ENCODE measurements at places on chromosomes 2 and 18.

GRCh38 chr2:118974103-118974993, 32.4 kb downstream of the MARCO start:
- no peak for DNase-seq

DNA sequence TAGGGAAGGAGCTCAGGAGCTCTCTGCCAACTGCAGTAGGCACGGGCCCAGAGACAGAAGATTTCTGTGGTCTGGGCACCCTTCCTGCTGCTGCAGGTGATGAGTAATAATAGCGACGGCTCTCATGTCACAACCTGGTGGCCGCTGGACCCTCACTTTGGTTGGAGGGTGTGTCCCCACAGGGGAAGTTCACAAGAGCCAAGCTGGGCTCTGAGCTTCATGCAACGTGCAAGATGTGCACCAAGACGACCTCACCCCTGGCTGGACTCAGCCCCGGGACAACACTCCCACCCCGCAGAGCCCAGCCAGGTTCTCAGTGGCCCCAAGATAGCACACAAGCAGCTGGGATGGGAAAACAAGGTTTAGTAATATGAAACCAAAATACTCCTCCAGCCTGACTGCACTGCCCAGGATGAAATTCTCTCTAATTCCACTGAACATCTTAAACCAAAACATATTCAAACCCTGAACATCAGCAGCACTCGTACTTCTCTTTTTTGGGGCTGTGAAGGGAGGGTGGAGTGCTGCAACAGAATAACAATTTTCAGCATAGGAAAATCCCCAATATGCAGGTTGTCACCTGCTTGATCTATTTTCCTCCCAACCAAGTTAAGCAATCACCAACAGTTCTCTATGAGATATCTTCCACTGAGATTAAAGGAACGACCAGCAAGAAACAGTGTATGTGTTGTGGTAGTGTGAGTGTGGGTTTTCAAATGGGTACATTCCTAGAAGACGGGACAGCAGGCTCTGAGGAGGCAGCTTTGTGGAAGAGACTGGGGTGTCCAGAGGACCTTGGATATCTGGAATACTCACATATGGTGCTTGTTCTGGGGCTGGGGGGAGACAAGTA, 26.5 kb downstream of the BCL2 start:
- DNase-seq: no peak

GRCh38 chr18:63975628-63976027, 5.7 kb downstream of the SERPINB8 start:
- no peak for DNase-seq

DNA sequence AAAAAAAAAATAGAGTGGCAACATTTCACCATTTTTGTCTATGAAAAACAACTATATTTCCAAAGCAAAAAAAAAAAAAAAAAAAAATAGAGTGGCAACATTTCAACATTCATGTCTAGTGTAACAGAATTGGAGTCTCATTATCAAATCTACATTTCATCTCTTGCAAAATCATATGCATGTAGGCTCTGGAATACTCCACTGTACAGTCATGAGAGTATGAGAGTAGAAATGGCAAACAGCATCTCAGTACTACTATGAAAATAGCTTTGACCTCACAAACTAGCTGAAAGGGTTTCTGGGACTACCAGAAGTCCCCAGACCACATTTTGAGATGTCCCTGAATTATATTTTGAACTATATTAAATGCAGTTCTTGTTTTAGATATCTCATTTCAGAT, 82.8 kb downstream of the SMAD2 start:
- DNase-seq: no peak

GRCh38 chr2:196128749-196129148, 42.6 kb downstream of the STK17B start:
- DNase-seq: no peak

DNA sequence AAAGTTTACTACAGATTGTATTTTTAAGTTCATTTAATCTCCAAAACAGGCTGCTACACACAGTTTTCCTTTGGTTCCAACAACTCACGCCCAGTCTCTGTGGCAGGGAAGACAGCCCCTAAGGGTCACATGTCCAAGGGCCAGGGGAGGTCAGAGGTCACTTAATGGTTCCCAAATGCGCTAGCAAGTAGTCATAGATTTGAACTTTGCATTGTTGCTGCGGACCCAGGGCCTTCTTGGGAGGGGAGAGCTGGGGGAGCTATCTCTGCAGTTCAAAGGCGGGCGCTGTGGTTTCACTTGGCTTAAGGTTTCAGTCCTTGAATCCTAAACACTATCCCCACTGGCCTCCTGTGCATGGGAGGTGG, 74.8 kb upstream of the ZNF532 start:
- DNase-seq: no peak

DNA sequence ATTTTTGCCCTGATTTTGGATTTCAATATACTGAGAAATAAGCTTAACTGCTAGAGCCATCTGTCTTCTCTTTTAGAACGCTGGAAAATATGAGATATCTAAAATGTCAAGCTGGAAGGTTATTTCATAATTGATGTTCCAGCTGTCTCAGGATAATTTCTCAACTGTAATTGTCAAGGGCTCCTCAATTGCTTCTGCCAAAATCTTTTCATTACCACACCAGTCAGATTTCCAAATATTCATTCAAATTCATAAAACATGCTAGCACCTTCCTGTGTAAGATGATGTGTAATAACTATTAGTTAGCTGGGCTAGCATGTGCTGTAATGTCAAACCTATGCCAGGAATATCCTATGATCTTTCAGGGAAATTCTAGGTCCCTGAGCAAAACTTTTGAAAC, 88.1 kb downstream of the TNFRSF11A start:
- DNase-seq: no peak

DNA sequence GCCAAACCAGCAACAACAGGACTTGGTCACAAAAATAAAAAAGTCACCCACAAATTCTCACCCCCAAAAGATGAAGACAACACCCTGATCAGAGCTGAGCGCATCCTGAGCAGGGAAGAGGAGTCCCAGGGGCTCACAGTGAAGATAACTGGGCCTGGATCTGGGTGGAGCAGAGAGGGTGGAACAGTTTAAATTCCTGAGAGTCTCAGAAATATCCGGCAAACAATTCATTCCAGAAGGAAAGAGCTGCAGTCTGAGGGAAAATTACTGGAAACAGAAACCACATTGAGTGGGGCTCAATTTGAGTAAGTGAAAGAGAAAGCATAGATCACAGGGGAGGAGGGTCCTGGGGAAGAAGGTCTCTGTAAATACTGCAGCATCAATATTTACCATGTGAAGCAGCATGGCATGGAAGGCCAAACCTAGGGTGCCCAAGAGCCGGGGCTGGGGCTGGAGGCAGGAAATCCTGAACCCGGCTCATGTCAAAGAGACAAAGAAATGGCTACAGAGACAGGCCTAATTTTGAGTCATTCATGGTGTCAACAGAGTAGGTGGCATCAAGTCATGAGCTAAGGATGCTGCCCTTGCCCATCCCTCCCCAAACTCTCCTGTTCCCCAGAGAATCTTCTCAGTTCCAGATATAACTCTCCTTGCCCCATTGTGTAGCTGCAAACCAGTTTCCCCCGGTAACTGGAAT, 61.4 kb upstream of the ZBTB7C start:
- no peak for DNase-seq

- no peak for DNase-seq
These were observed 13.5 kb upstream of the NPC1 start for GRCh38 chr18:23599809-23600208.

- no peak for DNase-seq
These were observed 43.1 kb upstream of the TEX51 start for GRCh38 chr2:126855606-126856005.

DNA sequence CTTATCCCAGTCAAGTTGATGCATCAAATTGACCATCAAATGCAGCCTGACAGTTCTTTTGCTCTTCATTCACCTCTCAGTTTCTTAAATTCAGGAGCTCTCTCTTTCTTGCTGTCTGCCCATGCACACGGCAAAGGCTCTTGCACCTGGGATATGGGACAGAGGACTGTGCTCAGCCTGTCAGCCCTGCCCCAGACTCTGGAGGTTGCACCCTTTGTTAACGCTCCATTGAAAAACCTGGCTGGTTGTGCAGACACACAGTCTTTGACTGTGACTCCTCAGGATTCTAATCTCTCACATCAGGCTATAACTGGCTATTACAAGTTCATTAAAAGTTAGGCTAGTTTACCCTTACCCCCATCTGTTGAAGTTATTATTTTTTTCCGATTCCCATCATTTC, 1032.5 kb downstream of the SOCS6 start:
- DNase-seq: no peak

DNA sequence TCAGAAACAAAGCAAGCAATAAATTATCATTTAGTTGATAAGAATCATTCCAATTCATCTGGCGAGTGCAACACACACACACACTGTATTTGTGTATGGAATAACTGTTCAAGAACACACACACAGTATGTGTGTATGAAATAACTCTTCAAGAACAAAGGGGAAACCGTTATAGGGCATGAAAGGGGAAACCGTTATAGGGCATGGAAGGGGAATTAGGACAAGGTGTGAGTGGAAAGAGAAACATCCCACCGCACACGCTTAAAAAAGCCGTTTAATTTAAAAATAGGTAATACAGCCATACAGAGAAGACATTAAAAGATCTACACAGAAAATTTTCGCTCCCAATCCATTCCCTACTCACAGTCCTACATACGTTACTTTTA, 607 bp upstream of the TSN start:
- DNase-seq: no peak

DNA sequence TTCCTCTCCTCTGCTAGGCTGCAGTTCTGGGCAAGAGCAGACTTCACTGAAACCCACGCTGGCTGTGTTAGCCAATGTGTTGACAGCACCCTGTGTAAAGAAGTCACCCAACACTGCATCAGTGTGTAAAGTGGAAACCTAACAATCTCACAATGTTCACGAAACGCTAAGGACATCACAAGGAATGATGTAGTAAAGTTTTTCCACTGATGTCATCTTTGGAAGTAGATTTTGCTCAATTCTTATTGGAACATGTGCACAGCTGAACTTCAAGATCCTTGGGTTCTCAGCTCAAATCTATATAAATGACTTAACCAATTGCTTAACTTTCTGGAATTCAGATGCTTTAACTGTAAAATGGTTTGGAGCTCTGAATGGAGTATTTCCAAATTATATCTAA, 1112.5 kb downstream of the TSN start:
- DNase-seq: no peak

DNA sequence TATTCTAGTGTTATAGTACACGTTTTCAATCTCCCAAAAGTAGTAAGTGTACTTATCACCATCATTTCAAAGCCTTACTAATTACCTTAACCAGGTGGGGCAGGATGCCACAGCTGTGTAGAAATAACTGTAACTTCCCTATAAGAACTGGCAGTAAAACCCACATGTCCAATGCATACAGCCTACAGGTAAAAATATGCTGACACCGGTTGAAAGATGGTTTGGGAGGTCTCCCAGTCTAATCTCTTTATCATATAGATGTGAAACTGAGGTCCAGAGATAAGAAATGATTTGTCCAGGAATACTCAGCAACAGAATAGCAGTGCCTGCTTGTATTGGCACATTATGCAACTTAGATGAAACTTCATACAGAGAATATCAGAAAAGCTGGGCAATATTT, 322.9 kb downstream of the BCL11A start:
- DNase-seq: no peak

DNA sequence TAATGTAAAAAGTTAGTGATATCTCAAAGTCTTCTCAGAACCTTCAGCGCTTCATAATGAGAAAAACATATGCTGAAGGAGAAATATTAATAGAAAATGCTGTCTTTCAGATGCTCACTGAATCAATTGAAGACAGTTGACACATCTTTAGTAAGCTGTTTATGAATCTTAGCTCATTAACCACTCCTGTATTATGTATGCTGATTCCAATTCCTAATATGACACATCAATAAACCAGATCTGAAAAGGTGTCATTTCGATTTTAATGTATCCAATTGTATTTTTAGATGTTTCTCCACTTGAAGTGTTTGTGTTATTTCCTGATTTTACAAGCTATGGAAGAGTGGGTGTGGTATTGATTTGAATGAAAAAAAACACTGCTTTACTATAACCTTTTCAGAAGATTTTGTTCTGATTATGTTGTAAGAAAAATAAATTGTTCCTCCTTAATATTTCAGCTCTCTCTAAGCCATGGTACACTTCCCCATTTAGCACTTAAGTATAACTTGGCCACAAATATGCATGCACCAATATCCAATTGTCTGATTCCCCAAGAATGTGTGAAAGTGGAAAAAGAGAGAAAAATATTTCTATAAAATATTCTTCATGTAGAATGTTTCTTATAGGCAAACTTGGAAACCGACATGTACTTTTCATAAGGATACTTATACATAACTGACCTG, 569.8 kb downstream of the ARHGAP15 start:
- DNase-seq: no peak

- DNase-seq: peak; percentile 81
These were observed at the start of gene ITGA6 for GRCh38 chr2:172427256-172427989. Gene ITGA6 (plus strand): TSS chr2:172427586.

DNA sequence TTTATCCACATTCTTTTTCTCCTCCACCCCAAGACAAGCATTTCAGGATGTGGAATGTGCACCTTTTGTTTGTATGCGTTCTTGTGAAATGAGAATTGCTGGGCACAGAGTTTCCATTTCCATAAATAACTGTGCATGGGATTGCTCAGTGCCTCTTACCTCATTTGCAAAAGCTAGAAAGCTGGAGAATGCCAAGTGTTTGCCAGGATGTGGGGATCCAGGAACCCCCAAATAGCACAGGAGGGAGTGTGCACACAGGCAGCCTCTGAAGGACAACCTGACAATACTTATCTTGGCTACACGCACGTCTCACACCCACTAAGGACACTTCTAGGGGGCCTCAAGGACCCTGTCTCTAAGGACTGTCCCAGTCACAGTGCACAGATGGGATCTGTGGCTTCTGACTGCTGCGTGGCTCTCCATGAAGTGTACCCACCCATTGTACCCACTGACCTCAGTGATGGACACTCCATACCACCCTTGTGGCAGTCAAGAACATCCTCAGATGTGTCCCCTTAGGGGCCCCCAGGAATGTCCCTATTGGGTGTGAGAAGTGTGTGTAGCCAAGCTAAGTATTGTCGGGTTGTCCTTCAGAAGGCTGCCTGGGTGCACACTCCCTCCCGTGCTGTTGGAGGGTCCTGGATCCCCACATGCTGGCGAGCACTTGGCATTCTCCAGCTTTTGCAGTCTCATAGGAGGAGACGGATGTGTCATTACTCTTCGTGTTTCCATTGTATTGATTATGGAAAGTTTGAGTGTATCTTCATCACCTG, 38.4 kb downstream of the CAPN13 start:
- no peak for DNase-seq

- no peak for DNase-seq
These were observed 251.0 kb downstream of the NDUFA10 start for GRCh38 chr2:239774142-239774462.

DNA sequence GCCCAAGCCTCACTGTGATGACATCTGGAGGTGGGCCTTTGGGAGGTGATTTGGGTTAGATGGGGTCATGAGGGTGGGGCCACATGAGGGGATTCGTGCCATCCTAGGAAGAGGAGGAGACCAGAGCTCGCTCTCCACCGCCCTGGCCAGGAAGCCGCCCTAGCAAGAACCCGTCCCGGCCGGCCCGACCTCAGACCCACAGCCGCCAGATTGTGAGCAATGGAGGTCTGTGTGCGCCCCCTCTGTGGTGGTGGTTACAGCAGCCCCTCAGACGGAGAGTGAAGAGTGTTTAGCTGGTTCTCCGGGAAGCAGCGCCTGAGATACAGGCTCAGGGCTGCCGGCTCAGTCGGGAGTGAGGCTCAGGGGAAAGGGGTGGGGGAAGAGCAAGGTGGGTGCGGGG, 83.3 kb downstream of the RTP5 start:
- no peak for DNase-seq

All from NCI-H345 (cell line).